ENCODE measurements at places on chromosomes 5 and 9.

DNA sequence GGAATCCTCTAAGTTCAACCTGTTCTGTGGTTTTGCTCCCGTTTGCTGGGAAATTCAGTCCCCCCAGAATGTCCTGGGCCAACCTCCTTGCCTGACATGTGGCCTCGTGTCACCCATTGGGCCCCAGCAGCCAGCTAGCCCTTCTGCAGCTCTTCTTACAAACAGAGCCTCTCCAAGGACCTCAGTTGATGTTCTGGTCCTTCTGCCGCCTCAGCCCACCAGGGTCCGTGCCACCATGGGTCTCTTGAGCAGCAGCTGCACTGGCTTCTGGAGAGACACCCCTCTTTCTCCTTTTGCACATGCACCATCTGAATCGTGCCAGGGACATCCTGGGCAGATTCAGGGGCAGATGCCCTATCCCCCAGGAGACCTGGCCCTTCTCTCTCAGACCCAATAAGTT lies 85.0 kb downstream of the LMX1B start:
- DNase-seq, result no peak

GRCh38 chr9:93603011-93603410 lies 26.6 kb downstream of the PHF2 start:
- DNase-seq, result no peak

GRCh38 chr5:91011029-91011428 lies 372.1 kb downstream of the ARRDC3 start:
- DNase-seq, result no peak

DNA sequence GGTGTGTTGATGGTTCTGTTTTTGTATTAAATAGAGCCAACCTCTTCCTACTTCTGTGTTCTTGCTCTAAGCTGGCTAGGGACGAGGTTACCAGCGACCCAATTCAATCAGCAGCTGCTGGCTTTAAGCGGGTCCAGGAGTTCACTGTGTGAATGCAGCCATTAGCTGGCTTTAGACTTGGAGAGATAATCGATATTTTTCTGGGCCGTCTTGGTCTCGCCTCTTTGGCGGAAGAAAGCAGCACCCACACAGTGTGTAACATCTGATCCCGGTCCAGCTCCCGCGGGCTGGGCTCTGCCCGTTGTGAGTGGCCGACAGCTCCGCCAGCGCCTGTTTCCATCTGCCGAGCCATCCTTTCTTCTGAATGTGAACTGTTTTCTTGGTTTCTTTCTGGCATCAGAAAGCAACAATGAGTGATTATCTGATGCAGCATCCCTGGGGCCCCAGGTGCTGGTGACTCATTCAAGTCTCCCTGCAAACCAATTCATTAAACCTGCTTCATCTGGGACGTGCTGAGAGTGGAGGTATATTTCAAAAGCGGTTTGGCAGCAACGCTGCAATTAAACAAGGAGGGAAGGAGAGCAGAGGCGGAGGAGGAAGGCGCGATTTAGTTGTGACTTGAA lies 90.8 kb upstream of the IRX4 start:
- DNase-seq, result no peak

DNA sequence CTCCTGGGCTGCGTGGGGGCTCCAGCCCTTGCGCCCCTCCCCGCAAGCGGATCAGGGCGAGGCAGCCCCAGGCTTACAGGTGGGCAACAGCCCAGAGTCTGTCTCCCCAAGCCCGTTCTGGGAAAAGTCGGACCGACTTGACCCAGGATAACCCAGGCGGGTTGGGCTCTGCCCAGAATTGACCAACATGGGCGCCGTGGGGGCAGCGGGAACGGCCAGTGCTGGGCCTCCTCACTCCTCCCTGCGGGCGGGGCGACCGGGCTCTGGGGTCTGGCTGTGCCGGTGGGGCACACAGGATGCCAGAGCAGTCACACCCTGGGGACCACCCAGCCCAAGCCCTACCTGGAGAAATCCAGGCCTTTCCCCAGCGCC lies 15.3 kb upstream of the SYNPO start:
- DNase-seq, result no peak
